ENCODE measurements at places on chromosomes 4 and X. TPM values are rescaled to one million over a fixed set of nuclear protein-coding genes. Genes with fewer than 3 reads are reported as not detected.

- DNase-seq = peak; percentile 4
Observed at GRCh38 chrX:111511477-111511876, at the start of gene SERTM2. TSS of gene SERTM2 (plus strand) at chrX:111511645. CDS start at chrX:111518858, 7,213 bp downstream.

- no peak for DNase-seq
Observed at GRCh38 chr4:36290641-36291040, 9.2 kb downstream of the DTHD1 start.

GRCh38 chrX:2371026-2371711 is 129.6 kb downstream of the DHRSX start:
- no peak for DNase-seq

DNA sequence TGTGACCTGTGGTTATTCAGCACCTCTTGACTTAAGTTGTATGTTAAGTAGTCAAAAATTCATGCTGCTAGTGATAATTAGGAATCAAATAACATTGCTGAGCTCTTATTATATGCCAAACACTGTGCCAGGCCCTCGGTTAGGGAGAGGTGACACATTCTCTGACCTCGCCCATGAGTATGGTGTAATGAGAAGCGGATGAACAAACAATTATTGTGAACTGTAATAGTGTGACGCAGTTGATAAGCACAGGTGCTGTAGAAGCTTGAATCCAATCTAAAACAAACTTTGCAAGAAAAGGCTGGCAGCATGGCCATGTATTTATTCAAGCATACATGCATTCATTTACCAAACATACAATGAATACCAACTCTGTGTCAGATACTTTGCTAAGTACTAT is 303.5 kb upstream of the HS3ST1 start:
- no peak for DNase-seq

Gene NDNF
- under 0.01 TPM for total RNA-seq

Gene NAP1L3
- 5.3 TPM for total RNA-seq

Gene NHSL2
- 0.83 TPM for total RNA-seq

Data from IMR-90 (cell line).